HCT116 (cell line): ENCODE measurements at places on chromosomes 13 and 19. TPM values are rescaled to one million over a fixed set of nuclear protein-coding genes. Genes with fewer than 3 reads are reported as not detected.

GRCh38 chr13:43235028-43235427 is 211.6 kb downstream of the DNAJC15 start:
- no peak for DNase-seq

ZNF793 gene
- not detected for total RNA-seq

- DNase-seq: no peak
Observed at GRCh38 chr19:38099966-38100365, 124.1 kb downstream of the DPF1 start.

DNA sequence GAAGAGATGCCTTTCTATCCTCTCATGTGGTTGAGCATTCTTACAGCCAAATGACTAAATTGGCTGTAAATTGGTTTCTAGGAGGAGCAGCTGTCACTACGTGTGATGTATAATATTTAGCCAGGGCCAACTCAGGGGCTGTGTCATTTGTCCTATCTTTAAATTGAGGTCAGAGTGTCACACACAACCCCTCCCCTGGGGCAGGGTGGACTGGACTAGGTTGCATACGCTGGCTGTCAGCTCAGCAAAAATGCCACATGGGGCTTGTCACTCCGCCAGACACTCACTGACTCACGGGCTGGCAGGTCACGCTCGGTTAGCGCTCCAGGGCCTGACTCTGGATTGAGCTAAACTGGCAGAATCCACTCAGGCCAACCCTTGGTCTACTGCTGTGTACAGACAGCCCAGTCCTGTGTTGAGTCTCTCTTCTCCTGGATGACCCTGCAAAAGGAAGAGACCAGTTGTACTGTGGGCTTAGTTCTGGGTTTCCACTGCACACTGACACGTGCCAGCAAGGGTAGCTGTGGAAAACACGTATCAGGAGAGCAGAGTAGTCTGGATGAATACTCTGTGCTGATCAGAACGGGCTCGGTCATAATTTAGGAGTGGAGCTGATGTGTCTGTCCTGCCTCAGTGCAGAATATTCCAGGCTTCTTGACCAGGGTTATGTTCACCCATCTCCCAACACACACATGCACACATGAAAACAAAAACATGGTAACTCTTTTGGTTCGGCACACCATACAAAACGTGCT is 29.1 kb downstream of the SHISA2 start:
- no peak for DNase-seq

- no peak for DNase-seq
Observed at GRCh38 chr13:111116856-111117255, 1.7 kb downstream of the ARHGEF7 start.

DNA sequence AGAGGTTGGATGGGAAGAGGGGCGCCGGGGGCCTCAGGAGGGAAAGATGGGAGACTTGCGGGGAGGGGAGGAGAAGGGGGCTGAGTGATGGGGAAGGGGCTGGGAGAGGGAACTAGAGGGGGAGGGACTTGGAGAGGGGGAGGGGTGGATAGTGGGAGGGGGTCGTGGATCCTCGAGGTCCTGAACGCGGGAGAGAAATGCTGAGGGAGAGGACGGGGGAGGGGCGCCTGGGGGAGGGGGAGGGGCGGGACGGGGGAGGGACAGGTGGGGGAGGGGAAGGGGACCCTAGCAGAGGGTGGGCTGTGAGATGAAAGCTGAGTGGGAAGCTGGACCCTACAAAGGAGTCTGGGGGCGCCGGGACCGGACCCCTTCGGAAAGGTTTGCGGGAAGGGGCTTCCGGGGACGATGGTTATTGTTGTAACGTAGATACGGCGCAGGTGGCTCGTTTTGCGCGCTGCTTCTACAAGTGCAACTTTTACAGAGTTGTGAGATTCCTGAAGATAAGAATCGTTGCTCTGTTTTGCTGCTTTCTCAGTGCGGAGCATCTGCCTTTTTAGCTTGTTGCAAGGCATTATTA is 418 bp downstream of the ZNF444 start:
- DNase-seq: no peak

- DNase-seq: no peak
Observed at GRCh38 chr19:36916991-36917390, 859 bp downstream of the ZNF568 start.

- DNase-seq: no peak
Observed at GRCh38 chr13:39249982-39250381, 211.7 kb downstream of the NHLRC3 start.

DNA sequence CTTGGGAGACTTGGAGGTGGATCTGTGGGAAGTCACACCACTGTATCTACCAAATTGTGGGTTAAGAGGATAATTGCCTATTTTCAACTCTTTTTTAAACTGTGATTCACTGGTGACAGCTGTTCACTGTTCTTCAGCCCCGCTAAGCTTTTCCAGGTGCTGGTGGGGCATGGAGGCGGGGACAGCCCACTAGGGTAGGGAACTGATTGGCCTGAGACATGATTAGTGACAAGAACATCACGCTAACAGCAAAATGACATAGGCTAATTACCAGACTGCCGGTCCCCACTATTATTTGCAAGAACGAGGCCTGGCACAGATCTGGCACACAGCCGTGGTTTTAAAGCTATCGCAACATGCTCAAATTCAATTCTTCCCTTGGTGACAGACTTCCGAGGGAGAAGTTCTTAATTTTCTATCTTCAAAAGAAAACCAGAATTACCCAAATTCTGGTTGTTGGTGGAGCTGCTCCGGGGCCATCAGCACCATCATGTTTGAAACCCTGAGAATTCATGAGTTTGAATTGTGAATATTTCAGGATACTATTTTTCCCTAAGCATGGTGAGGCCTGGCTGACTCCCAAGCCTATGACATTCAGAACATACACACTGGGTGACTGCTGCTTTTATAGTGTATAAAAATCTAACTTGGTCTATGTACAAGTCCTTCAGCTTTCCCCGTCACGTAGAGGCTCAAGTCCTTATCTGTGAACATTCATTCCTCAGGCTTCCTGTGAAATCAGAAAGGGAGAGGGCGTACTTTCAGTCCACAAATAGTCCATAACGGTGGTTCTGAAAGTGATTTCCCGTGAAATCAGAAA is 17.9 kb downstream of the DOCK9 start:
- no peak for DNase-seq

OR7E24 gene
- total RNA-seq: not detected

OR7A10 gene
- total RNA-seq: not detected

DNA sequence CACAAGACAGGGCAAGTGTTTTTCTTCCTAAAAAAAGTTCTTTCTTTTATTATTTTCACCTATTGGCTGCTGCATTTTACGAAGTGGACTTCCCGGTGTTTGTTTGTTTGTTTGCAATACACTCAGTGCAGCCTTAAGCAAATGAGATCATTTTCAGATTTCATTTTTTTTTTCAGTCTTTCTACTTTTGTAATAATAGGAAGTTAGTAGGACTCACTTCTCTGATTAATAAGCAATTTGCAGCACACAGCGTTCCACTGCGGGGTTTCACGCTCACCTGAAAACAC is 128.3 kb downstream of the STK24 start:
- no peak for DNase-seq

GRCh38 chr13:77300176-77301037 is 26.5 kb downstream of the MYCBP2 start:
- DNase-seq: no peak

GRCh38 chr13:98571955-98572662 is 4.8 kb downstream of the STK24 start:
- no peak for DNase-seq

RFPL4AL1 gene
- not detected for total RNA-seq

APC2 gene
- 1.6 TPM for total RNA-seq

GRCh38 chr13:84630476-84630875 is 748.2 kb upstream of the SLITRK1 start:
- no peak for DNase-seq

DNA sequence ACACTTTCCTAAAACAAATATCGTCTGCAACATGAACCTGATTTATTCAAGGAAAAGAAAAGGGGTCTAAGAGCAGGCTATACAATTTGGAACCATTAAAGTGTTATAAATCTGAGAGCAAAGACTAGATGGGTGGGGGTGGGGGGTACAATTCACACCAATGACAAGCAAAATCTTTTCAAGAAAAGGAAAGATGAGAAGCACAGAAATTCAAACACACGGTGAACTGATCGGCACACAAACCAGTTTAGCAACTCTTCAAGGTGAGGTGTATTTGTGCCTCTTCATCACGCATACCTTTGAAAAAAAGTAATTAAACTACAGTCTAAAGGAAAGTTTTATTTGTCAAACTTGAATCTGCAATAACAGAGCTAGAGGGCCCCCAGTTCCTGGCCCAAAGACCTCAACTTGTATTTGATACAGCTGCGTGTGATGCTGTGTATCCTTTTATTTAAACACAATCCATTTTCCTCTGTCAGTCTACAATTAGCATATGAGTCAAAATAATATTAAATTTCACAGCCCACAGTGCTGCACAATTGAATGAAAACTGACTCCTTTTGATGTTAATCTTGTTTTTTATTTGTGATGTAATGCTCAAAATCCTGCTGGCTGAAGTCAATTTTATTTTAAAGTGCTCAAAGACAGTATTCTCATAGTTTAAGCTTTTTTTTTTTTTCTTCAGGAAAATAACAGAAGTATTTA is 14.2 kb downstream of the EFNB2 start:
- DNase-seq: no peak

- DNase-seq: no peak
Observed at GRCh38 chr19:50050406-50051227, 24.8 kb downstream of the ZNF473 start.
